ENCODE measurements at places on chromosomes 13 and 19. TPM values are rescaled to one million over a fixed set of nuclear protein-coding genes. Genes with fewer than 3 reads are reported as not detected.

Gene LINGO3
- total RNA-seq, result not detected

Gene ZNF132
- total RNA-seq, result 5.7 TPM

Gene ZNF235
- 1.7 TPM for total RNA-seq

Gene APOC4
- not detected for total RNA-seq

Gene POSTN
- total RNA-seq, result 20.8 TPM

Gene ZNF324
- 15.5 TPM for total RNA-seq

Gene ADPRHL1
- 10.8 TPM for total RNA-seq
